ENCODE measurements at places on chromosomes 6 and 20.

GRCh38 chr6:119148098-119148824, 69.8 kb upstream of the FAM184A start:
- no peak for DNase-seq

- DNase-seq: no peak
Measured at GRCh38 chr20:60281295-60281694, 323.1 kb downstream of the CDH26 start.

DNA sequence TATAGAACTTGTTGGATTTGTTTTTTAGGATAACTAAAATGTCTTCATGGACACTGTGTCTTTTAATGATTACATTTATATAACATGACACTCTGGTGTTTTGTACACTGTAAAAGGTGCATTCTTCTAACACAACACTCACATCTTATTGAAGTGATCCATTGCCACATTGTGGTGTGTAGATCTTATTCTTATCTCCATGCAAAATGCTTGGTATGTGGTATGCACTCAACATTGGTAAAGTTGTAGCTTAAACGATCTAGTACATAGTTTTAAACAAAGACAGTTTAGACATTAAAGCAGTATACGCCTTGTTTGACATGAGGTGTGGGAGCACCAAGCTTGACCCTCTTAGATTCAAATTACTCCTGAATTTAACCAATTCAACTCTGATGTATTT, 84.7 kb downstream of the SASH1 start:
- DNase-seq: no peak

- no peak for DNase-seq
Measured at GRCh38 chr6:116408491-116408890, 37.7 kb downstream of the DSE start.

DNA sequence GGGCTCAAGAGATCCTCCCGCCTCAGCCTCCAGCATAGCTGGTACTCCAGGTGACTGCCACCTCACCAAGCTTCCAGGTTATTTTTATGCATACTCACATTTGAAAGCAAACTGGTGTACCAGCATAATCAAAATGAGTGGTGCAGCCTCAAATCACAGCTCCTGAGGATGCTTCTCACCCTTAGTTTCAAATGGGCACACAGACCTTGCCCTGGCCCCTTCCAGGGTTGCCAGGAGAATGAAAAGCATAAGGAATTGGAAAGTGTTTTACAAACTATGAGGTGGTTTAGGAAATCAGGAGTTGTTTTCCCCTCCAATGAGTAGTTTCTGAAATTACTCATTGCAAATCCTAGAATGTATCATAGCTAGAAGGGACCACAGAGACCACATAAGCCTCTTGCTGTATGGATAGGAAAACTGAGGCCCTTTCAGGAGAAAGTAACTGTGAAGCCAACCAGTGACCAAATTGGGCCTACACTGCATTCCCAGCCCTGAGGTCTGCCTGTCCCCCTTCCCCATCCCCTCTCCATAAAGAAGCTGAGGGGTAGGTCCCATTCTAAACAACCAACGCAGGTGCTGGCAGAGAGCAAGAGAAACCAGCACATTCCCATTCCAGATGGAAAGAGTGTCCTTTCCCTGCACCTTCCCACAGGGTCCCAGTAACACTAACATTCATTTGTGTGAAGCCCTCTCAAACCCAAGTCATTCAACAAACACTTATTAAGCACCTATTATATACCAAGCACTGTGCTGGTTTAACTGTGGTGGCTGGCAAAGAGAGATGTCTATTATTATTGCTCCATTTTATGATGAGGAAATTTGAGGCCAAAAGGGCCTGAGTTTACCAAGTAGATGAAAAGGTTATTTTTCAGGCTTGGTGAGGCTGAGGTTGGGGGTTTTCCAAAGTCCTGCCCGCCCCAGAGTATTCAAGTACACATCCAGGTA, 2.1 kb upstream of the E2F1 start:
- no peak for DNase-seq

DNA sequence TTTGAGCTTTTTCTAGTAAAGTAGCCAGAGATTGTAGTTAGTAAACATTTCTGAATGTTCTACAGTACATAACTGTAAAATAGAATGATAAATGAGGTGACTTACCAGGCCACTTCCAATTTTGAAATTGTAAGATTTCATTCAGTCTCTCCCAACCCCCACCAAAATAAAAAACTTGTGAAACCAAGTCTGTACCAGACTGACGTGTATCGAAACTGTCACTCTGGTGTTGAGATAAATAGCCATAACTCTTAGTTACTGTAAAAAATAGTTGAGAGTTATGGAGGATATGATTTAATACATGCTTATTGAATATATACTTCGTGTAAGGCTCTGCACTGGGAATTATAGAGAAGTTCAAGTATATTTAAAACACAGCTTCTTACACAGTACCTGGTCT, 455.7 kb downstream of the PLCB1 start:
- no peak for DNase-seq

DNA sequence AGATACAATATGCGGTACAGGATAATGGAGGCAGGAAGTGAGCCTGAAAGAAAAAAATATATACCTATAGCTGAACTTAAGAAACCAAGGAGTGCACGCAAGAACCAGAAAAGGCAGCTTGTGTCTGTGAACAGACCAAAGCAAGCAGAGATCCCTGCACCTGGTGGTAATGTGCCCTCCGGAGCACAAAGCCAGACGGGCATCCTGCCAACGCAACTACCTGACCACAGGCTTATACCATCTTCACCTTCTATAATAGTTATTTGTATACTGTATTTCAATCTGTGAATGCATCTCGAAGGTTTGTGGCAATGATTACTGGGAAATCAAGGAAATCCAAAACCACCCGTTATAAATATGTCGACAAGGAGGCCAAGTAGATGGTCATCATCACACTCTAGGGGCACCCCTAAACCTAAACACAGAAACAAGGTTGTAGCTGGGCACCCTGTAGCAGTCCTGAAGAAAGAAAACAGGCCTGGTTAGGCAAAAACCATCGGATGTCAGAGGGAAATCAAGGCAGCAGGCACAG, 801 bp downstream of the FBXL4 start:
- DNase-seq: no peak

GRCh38 chr20:8812817-8813216, 256.1 kb upstream of the PLCB4 start:
- no peak for DNase-seq

DNA sequence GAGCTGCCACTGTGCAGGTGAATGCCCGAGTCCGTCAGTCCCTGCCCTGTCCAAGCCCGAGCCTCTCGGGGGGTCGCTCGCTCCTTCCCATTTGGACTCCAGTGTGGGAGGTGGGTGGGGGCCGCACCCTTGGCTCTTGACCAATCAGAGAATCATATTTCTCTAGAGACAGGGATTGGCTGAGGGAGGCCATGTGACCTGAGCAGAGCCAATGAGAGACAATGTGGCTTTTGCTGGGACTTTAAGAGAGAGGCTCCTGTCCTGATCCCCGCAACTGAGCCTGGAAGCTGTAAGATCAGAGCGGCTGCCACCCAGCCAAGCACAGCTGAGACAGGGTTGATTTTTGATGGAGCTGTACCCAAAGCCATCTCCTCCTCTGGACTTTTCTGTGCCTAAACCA, 199.3 kb downstream of the TFAP2C start:
- DNase-seq: no peak

DNA sequence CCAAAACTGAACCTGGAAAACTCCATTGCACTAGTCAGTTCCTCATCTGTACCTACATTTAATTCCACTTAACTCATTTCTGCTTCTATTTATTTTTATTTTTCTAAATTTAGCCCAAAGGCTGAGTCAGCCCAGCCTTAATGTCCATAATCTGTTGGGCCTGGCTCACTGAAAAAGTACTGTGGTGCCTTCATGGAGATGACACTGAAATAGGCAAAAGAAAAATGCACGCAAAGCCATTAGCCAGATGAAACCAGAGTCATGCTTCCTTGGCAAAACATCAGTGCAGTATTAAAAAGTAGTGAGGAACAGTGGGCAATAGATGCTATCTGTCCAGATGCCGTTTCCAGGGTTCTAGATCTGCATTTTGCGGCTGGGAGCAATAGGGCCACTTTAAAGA, 14.7 kb upstream of the PLCB4 start:
- DNase-seq: no peak

DNA sequence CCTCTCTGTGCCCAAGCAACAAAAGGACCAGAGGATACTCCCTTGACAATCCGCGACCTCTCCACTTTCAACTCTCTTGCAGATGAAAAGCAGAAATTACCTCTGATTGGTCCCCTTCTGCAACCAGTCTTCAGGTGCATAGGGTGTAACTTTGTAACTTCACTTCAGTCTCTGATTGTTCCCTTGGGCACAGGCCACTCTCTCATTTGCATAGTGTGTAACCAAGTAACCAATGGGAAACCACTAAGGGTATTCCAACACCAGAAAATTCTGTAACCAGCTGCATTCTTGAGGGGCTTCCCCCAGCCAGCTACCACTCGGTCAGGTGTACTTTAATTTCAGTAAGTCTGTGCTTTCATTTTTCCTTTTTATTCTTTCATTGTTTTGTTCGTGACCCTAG, 4.4 kb upstream of the RAET1L start:
- DNase-seq: no peak

- no peak for DNase-seq
Measured at GRCh38 chr6:17281497-17282481, 628 bp downstream of the RBM24 start.

- DNase-seq: no peak
Measured at GRCh38 chr20:47231382-47232039, 125.0 kb downstream of the ZMYND8 start.

- no peak for DNase-seq
Measured at GRCh38 chr20:38125157-38126056, 39.7 kb downstream of the TGM2 start.

DNA sequence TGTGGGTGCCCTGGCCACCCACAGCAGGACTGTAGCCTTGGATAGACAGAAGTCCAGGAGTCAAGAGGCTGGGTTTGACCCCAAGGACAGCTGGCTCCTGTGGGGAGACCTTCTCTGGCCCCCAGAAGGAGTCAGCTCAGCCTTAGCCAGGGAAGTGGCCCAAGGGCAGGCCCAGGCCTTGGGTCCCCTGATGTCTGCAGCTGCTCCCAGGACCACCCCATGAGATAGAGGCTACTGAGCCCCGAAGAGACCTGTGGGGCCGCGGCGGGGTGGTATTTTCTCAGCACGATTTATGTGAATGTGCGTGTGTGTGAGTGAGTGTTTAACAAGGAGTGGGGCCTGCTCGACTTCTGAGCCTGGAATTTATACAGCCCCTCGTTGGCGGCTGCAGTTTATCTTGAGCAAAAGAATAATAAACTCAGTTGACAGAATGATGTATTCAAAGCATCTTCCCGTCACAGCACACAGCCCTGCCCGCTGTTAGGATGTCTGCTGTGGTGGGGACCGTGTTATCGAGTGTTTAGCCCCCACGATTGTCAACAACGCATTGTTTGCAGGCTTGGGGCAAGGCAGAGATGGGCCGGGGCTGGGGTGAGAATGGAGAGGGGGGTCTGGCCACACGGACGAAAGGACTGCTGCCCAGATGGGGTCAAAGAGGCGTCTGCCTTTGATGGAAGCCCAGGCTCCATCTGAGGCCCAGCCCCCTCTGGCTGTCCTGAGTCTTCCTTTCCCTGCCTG, 163.3 kb downstream of the VEGFA start:
- DNase-seq: no peak

DNA sequence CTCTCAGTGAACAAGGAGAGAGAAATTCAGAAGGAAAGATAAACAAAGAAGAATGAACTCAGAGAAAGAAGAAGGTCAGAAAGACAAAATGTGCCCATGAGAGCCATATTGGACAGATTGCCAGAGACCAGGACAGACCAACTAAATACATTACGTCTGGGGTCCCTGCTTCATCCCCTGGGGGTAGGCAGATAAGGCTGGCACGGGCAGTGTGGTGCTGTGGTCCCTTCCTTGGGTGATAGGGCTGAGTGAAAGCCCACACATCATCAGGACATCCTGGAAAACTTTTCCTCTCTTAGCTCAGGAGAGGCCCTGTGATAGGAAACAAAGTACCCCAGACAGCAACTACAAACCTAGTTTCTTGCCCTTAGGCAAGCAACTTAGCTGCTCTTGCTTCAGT, 13.2 kb upstream of the ARMC12 start:
- no peak for DNase-seq

GRCh38 chr20:9392892-9393857, 121.2 kb upstream of the LAMP5 start:
- no peak for DNase-seq

DNA sequence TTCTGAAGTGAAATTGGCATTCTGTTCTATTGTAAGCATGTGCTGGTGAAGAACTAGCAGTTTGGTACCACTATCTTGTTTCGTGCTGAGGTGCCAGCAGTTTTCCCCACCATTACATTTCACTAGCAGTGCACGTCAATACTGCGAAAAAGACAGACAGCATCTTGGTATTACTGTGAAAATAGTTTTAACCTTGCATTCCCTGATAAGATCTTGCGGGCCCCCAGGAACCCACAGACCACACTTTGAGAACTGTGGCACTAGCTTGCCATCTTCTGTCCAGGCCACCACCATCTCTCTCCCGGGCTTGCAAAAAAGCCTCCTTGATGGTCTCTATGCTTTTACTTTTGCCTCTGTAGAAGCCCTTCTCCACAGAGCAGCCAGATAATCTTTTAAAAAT, 185.7 kb downstream of the BACH2 start:
- DNase-seq: no peak

DNA sequence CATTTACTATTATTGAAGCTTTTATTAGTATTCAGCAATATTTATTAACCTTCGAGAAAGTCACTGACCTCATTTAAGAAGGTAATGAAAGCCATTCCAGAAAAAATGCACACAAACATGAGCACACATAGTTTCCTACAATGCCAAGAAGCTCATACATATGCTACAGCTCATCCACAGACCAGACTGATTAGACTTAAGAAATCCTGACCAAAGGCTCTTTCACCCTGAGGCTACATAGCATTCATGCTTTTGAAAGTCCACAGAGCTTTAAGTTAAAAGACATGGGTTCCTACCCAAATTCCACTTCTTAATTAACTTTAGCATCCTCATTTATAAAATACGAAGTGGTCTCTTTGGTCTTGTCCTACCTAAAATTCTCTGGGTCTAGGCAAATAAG, 430.4 kb downstream of the TBC1D32 start:
- no peak for DNase-seq

DNA sequence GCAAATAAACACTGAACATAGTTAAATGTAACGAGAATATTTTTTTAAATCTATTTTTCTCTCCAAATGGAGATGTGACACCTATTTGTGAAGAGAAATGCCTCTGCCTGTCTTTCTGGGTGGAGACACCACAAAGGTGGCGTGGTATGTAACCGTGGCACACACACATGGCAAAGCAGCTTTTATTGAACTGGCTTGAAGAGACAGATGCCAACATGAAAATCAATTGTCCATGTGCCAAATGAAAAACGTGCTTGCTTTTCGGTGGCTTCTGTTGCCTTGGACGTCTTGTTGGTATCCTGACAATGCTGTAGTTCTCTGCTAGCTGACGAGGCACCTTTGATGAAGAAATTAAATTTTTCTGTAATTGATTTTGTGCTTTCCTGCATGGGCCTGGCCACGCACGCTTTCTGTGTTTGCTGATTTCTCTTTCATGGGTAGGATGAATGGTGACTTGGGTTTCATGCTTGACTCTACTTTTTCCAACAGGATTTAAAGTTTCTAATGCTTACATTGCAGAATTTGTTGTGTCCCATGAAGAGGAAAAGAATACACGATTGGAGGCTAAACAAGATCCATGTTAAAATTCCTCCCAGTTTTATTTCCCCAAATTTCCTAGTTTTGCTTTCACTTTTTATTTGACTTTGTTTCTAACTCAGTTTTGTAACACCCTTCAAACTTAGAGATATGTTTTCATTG, 202.6 kb downstream of the TMEM242 start:
- DNase-seq: no peak

Measured in GF-D8 (cell line).